ENCODE measurements at places on chromosomes 12 and 14.

DNA sequence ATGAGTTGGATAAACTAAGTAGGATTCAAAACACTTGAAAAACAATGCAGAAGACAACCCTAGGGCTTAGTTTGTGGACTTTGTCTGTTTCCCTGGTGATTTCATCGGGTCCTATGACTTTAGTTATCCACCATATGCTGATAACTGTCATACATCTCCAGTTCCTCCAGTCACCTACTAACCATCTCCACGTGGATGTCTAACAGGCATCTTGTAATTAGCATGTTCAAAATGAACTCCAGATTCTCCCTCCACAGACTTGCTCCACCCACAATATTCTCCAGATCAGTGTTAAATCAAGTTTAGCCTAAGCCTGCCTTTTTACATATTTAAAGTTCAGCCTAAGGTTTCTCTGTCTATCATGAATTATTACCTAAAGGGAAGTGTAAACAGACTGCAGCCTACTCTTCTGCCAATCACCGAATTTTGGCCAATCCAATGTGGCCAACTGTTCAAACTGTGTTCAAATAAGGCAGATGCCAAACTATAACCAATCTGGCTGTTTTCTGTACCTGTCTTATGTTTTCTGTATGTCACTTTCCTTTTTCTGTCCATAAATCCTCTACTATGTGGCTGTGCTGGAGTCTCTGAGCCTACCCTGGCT lies 87.1 kb downstream of the PAX9 start:
- DNase-seq, result no peak

DNA sequence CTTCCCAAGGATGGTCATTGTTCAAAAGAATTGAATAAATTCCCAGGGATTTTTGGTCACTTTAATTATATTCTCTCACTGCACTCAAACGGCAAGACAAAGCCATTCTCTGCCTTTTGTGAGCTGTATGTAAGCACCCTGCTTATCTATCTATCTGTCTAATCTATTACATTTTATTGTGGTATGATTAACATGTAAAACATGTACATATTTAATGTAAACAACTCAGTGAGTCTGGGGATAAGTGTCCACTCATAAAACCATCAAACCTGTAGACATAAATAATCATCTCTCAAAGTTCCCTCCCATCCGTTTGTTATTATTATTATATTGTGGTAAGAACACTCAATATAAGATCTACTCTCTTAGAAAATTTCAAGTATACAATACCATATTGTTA lies 167.1 kb downstream of the CAND1 start:
- no peak for DNase-seq

- DNase-seq, result peak; percentile 67
These were observed 46.0 kb upstream of the BMP4 start for GRCh38 chr14:54002653-54003052.

DNA sequence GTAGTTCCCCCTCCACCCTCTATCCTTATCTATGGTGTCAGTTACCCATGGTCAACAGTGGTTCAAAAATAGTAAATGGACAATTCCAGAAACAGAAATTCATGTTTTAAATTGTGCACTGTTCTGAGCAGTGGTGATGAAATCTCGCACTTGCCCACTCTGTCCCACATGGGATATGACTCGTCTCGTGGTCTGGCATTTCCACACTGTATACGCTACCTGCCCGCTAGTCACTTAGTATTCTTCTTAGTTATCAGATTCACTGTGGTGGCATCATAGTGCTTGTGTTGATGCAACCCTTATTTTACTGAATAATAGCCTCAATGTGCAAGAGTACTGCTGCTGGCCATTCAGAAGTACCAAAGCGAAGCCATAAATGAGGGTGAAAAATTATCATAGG lies 507.0 kb downstream of the SNAPC1 start:
- no peak for DNase-seq

DNA sequence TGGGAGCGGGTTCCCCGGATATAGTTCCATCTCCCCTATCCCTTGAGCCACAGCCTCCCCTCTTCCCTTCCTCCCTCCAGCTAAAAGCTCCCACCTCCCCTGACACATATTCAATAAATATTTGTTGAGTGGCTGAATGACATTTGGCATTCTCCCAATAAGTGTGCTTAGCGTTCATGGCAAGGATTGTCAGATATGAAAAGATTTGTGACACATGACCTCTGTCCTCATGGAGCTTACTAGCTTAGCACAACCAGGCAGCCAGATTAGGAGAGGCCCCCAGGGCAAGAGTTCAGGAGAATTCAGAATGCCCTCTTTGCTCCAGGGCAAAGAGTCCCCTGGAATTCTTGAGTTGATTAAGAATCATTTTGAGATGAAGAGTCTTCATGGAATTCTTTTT lies 22.5 kb upstream of the SLC6A12 start:
- no peak for DNase-seq

DNA sequence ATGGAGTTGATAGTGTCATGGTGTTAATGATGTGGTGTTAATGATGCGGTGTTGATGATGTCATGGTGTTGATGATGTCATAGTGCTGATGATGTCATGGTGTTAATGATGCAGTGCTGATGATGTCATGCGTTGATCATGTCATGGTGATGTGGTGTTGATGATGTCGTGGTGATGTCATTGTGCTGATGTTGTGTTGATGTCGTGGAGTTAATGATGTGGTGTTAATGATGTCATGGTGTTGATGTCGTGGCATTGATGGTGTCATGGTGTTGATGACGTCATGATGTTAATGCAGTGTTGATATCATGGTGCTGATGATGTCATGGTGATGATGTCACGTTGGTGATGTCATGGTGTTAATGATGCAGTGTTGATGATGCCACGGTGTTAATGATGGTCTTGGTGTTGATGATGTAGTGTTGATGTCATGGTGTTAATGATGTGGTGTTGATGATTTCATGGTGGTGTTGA lies 49.1 kb upstream of the RIMBP2 start:
- DNase-seq, result no peak

- DNase-seq, result no peak
These were observed 135.3 kb downstream of the PRKCH start for GRCh38 chr14:61456720-61457119.

- DNase-seq, result no peak
These were observed 47.8 kb downstream of the RDH12 start for GRCh38 chr14:67749341-67750084.

DNA sequence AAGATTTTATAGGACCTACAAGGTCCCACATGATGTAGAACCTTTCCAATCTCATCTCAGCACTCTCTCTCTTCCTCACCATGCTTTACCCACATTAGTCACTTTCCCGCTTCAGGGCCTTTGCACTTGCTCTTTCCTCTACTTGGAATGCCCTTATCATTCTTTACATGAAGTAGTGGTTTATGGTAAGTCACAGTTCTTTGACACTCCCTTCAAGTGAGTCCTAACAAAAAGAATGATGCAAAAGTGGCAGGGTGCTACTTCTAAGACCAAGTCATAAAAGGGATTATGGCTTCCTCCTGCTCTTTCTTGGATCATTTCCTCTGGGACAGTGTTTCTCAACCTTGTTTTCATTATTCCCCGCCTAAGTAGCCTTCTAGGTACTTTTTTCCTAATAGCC lies 13.1 kb downstream of the TMBIM4 start:
- no peak for DNase-seq

GRCh38 chr12:873954-874353 lies 75.5 kb downstream of the RAD52 start:
- DNase-seq, result no peak

- no peak for DNase-seq
These were observed 190.2 kb upstream of the LMO3 start for GRCh38 chr12:16796168-16796567.

DNA sequence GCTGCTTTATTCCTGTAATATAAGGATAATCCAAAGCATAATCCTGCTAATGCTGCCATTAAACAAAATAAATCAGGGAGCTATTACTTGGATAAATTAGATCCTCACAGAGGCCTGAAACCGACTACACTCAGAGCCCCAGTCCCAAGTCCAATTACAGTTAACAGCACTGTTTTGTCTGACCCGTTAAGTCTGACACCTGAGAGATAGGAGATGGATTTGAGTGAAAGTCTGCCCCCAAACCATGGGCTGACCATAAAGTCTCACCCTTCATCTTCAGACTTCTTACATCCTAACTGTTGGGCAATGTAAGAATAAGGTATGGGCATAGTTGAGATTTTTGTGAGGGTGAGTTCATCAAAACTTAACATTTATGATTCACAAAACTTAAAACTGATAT lies 181.7 kb downstream of the PLCZ1 start:
- DNase-seq, result no peak

- no peak for DNase-seq
These were observed 12.1 kb upstream of the ANO6 start for GRCh38 chr12:45203767-45204166.

DNA sequence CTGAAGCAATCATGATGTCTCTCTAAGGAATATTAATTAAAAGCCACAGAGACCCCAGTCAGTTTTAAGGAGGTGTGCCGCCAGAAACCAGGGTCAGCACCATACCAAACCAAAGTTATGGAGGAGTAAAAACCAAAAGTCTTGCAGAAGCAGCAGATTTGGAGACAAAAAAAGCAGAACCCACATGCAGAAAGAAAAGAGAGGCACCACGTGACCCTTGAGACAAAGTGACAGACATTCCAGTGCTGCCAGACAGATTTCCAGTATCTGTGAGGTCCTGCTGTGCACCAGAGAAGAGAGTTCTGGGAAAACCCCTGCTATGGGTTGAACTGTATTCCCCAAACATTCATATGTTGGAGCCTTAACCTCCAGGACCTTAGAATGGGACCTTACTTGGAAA lies 59.7 kb downstream of the CAPZA3 start:
- DNase-seq, result no peak

DNA sequence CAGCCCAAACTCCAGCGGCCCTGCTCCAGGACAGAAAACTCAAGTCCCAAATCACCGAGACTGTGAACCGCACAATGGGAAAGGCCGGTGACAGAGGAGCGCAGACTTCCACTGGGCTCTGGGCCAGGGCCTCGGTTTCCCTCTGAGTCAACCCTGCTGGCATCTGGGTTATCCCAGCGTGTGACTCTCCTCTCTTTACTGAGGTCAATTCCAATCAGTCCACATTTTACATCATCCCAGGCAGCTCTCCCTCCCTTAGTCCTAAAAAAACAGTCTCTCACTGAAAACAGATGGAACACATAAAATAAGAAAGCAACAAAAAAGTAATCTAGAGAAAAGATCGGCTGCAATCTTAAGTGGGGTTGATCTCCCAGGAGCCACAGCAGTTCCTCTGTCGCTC lies 36.9 kb downstream of the ITPK1 start:
- peak; percentile 36 for DNase-seq

DNA sequence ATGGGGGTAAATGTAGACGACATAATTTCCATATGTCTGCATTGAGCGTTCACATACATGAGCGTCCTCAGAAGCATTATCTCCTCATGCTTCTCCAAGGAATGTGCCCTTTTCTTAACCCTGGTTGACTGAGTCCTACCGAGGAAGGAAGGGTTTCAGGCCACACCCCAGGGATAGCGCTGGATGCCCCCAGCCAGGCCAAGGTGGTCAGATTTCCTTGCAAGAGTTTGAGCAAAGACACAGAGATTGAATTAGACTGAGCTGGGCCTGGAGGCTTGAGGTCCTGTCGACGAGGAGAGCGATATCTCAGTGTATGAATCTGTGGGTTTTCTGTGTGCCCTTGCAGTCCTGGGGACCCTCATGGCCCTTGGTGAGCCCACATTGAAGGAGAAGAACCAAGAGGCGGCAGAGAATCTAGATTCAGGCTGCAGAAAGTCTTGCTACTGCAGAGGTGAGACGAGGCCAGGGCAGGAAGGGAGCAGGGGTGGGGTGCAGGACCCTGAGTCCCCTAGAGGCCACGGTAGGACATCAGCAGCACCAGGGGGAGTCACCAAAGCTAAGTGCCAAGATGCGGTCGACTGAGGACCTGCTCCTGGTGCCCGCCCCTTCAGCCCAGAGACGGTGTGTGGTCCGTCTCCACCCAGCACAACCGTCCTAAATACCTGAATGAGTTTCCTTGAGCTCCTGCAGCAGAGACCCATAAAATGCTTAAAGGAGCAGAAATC lies 94.7 kb upstream of the DIO3 start:
- no peak for DNase-seq

Measured in fibroblast of skin of left biceps (primary cell).